ENCODE measurements at places on chromosomes 12 and 14.

DNA sequence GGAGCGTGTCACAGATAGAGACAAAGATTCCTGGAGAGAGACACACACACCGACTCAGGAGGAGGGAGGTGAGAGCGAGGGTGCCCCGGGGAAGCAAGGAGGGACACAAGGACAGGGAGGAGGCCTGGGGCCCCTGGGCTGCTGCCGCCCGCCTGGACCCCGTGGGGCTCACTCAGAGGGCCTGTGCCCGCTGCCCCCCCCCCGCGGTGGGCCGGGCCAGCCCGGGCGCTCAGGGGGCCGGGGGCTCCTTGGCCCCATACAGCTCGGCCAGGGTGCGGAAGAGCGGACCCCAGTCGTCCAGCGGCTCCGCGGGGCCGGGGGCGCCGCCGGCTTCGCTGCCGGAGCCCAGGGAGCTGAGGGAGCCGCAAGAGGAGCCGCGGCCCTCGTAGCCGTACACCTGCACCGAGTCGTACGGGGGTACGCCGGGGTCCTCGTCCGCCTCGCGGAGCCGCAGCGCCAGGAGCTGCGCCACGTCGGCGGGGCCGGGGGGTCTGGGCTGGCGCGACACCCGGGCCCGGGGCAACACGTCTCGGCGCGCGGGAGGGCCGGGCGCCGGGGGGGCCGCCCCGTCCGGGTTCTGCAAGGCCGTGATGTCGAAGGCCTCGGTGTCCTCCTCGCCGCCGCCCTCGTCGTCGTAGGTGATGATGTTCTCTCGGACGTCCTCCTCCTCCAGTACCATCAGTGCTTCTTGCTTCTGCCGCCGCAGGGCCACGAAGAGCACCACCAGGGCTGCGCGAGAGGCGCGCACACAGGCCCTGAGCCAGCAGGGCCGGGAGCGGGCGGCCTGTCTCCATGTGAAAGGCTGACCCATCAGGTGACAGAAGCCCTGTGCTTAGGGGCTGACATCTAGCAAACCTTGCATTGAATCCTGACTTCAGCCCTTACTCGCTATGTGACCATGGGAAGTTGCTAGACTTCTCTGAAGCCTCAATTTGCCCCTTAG, 6.0 kb downstream of the PSMB11 start:
- no peak for DNase-seq

DNA sequence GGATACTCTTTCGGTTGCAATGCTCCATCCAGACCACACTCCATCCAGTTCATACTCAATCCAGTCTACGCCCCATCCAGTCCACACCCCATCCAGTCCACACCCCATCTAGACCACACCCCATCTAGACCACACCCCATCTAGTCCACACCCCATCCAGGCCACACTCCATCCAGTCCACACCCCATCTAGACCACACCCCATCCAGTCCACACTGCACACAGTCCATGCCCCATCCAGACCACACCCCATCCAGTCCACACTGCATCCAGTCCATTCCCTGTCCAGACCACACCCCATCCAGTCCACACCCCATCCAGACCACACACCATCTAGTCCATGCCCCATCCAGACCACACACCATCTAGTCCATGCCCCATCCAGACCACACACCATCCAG, 116.0 kb upstream of the RTL1 start:
- no peak for DNase-seq

DNA sequence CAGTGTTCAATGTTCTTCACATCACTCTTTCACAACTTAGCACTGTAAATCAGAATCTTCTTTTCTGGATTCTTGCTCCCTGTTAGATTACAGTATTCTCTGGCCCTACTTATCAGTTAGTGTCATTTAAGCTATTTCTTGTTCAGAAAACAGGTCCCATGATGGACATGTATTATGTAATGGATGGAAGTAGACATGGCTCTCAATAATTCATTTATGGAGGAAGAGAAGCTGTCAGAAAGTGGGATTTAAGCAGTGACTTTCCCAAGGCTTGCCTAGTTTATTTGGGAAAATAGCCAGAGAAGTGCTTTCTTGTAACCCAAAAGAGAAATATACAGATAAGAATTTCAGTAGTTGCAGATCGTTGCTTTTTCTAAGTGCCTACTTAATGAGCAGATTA, 1.6 kb downstream of the ERC1 start:
- peak; percentile 29 for DNase-seq

- no peak for DNase-seq
Observed at GRCh38 chr12:74293689-74294131, 243.9 kb upstream of the ATXN7L3B start.

DNA sequence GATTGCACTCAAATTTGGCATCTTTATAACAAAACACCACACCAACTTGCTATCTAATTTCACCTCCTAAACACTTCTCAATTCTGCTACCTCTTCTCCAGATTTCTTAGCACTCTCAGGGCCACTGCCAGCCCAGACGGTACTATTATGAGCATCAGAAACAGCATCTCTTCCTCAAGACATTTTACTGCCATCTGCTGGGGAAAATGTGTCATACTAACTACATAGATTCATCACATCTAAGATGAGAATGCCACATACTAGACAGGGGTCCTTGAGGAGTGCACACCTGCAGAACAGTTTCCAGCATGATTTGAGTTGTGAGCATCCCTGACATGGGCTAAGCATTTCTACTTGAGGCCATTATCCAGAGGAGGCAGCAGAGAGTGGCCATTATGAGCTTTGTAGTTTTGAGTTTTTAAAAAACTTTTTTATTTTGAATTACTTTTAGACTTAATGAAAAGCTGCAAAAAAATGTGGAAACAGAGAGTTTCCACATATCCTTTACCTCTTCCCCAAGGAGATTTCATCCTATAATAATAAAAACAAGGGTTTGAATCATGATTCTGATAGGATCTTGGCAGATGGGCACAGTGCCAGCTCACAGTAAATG, 15.1 kb upstream of the GRIP1 start:
- DNase-seq: peak; percentile 78

- no peak for DNase-seq
Observed at GRCh38 chr14:105181549-105182295, 610 bp upstream of the NUDT14 start.

DNA sequence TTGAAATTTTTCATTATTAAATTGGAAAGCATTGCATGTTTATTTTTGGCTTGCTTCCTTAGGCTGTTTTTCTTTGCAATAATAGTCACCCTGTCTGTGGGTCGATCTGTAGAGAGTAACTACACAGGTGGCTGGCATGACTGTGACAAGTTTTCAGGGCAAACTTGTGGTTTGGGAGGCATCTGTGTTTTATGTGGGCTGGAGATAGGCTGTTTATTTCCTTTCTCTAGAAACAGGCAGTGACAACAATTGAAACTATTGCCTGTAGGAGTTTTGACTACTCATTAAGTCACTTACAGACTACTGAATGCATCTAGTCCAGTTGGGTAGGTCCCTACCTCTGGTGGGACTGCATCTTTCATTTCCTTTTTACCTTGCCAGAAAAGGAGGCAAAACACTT, 155.6 kb downstream of the DYRK2 start:
- DNase-seq: no peak

GRCh38 chr14:35985474-35986218, 159.5 kb downstream of the BRMS1L start:
- no peak for DNase-seq

DNA sequence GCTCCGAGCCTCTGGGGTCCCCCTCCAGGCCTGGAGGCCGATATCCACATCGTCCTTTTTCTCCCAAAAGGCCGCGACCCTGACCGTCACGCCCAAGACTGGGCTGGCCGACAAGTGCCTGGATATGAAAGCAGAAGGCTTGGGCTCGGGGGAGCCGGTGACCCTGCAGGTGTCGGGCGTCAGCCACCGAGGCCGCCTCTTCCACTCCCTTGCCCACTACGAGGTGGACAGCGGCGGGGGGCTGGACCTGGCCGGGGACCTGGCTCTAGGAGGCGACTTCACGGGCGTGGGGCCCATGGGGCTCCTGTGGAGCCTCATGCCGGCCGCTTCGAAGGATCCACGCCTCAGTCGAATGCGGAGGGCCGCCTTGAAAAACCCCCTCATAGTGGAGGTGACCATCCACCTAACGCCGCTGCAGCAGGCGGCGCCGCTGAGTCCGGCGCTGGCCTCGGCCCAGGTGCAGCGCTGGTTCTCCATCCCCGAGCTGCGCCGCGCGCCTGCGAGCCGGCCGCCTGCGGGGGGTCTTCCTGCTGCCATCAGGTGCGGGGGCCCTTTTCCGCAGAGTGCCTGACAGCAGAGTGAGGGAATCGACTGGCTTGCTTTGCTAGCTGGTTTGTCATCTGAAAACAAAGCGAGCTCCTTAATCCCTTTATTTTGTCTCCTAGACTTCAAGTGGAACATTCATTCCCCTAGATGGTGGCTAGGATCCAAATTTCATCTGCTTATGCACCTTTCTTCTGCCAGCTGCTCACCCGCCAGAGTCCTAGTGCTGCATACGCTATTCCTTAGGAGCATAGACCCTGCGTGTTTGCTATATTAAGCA, 10.6 kb upstream of the DNAL1 start:
- no peak for DNase-seq

DNA sequence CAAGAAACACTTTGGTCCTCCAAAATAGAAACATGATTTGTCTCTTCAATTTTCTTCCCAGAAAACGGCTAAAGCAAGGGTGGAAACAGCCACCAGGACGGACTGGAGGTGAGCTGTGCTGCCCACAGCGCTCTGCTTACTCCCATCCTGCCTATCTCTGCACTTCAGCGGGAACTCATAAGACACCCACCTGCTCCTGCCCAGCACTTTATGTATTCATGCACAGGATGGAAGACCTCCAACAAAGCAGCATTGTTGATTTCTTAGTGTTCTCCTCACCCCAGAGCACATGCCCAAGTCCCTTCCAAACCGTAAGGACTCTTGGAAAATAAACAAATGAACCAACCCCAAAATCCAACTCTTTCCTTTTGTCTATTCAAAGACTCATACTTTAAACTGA, 277.2 kb downstream of the MED13L start:
- no peak for DNase-seq

GRCh38 chr14:89473989-89474388, 57.0 kb upstream of the FOXN3 start:
- DNase-seq: no peak

Data from fibroblast of the aortic adventitia (primary cell).